ENCODE measurements at places on chromosomes 1 and 21.

- DNase-seq = no peak
Measured at GRCh38 chr1:6370006-6370405, 23.6 kb downstream of the ACOT7 start.

- DNase-seq = no peak
Measured at GRCh38 chr1:115299266-115299665, 38.8 kb downstream of the NGF start.

DNA sequence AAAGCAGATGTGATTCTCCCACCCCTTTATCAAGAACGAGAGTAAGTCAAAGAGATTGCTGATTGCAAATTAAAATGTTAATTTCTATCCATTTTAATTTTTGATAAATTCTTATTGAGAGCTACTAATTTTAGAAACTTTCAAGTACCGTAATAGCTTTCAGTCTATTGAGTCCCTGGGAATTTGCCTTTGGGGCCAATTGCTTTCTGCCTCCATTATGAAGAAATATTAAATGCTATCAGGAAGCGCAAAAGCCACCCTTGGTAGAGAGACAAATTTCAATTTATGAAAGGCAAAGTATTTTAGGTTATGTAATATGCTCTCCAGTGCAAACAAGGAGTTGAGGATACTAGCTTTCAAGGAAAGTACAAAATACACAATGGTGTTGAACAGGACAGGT lies 332.2 kb downstream of the RGS7 start:
- DNase-seq = no peak

DNA sequence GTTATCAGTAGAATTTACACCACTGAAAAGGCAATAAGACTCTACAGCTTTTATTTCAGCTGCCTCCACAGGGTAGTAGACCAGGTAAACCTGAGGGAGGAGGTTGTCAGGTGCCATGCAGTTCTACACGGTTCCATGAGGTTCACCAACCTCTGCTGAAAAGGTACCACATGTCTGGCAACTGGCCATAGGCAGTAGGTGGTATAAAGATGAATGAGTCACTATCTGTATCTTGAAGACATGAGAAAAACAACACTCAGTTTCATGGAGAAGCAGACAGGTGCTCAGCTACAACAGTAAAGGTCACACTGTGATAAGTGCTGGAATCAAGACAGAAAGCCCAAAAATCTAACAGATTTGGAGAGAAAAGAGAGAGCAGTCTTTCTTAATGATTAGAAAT lies 145.4 kb downstream of the PTGER3 start:
- DNase-seq = no peak

DNA sequence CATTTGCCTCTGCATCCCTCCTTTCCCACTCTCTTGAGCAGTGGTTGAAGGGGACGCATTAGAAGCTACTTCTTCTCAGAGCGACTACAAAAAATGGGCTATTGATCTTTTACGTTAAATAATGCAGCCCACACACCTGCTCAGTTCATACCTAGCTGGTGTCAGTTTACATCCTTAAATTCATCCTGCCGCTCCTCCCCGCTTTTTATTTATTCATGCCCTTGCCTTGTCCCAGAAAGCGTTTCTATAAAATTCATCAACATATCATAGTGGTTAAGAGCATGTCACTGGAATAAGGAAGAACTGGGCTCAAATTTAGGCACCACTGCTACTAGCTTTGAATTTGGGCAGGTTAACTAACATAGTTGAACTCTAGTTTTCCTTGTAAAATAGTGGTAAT lies 66.0 kb upstream of the TINAGL1 start:
- no peak for DNase-seq

DNA sequence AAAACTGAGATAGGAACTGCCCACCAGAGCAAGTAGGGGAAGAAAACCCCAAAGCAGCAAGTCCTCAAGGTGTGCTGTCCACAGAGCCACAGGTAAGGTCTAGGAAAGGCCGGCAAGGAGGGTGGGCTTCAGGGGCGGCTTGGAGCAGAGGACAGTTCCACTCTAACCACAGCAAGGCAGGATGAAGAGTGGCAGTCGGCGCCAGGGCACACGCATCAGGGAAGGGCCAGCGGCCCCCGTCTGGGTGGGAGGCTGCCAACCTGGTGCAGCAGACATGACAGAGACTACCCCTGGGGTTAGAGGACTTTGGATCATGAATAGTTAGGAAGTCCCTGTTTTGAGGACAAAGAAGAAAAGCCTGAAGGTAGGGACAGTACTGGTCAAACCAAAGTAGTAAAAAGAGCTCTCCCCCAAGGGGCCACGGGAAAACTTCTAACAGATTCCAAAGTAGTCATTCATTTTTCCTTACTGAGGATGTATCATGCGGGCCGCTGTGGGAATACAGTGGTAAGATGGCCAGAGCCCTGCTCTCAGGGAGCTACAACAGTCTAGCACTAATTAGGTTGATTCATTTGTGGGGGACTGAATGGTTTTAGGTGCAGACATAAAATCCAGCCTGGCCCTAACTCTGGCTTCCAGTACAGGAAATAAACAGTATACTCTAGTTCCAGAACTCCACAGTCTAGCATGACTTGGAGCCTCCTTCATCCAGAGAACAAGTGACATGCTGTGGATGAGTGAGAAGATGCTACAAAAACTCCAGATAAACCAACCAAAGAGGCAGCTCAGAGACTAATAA lies 3.5 kb upstream of the RAP1GAP start:
- no peak for DNase-seq

DNA sequence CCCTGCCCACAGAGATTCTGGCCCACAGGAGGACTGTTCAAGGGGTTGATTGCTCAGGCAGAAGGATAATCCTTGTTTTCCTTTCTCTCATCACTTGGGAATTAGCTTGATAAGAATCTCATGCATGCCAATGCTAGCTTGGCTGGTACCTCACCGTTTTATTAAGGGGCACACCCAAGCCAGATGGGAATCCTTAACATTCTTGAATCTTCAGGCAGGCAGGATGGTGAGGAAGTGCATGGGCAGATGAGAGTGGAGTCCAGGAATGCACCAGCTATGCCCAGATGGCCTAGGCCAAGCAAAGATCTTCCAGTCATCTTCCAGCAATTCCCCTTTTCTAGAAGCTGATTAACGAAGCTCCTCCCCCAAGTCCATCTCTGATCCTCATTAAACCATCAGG lies 4.1 kb upstream of the LCE7A start:
- DNase-seq = no peak

- DNase-seq = peak; percentile 53
Measured at GRCh38 chr1:59150577-59151386, 146.1 kb upstream of the FGGY start.

DNA sequence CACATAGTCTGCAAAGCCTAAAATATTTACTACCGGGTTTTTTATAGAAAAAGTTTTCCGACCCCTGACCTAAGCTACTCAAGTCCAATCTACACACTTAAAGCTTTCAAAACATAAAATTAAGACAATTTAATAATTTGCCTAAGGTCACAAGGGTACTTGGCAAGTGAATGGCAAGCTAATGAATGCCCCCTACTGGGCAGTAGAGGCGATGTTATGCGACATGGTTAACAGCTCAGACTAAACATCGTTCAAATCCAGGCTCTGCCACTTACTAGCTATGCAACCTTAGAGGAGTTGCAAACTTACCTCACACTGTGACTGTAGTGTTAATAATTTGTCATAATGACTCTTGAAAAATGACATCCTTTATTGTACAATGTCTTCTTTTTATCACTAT lies 317.2 kb upstream of the NFIA start:
- no peak for DNase-seq

DNA sequence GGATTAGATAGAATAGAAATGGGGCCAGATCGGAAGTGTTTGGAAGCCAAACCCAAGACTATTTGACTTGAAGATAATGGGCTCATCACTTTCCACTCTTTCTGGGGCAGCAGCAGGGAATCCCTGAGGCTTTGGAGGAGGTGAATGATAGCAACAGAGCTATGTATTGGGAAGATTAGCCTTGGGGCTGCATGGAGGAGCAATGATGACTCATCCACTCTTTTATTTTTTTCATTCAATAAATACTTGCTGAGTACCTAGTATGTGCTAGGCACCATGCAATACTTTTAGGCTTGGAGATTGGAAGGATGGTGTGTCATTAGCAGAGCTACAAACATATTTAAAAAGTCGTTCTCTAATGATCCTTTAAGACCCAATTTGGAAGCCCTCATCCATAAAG lies 166.9 kb upstream of the FOXD3 start:
- no peak for DNase-seq

DNA sequence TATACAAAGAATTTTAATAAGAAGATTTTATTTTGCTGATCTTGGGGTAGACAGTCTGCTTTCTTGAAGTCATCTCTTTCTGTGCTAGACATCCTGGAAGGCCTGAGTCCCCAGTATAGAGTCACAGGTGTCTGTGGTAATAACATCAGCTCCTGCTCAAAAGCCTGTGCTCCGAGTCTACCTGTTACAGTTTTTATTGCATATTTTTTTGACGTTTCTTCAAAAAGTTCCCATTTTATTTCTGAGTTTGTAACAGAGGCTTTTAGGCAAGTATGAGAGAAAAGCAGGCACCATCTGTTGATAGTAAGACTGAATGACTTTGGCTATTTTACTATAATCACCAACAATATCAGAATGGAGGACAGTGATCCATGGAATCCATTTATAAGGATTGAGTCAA lies 58.0 kb upstream of the WDR26 start:
- no peak for DNase-seq

DNA sequence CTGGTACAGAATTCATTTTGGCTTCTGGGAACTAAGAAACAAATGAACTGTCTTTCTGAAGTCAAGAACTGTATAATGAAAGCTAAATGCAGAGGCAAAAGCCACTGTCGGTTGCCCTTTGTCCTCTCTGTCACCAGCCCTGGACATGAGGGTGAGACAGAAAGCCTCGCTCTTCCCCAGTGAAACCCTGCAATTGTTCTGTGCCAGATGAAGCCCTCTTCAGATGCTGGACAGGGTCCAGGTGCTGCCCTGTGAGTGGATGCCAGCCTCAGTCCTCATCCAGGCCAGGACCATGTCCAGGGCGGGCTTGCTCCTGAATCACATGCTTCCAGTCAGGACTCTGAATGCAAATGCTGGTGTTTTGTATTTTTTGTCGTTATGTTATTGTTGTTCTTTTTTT lies 138.7 kb downstream of the RUNX1 start:
- DNase-seq = no peak

DNA sequence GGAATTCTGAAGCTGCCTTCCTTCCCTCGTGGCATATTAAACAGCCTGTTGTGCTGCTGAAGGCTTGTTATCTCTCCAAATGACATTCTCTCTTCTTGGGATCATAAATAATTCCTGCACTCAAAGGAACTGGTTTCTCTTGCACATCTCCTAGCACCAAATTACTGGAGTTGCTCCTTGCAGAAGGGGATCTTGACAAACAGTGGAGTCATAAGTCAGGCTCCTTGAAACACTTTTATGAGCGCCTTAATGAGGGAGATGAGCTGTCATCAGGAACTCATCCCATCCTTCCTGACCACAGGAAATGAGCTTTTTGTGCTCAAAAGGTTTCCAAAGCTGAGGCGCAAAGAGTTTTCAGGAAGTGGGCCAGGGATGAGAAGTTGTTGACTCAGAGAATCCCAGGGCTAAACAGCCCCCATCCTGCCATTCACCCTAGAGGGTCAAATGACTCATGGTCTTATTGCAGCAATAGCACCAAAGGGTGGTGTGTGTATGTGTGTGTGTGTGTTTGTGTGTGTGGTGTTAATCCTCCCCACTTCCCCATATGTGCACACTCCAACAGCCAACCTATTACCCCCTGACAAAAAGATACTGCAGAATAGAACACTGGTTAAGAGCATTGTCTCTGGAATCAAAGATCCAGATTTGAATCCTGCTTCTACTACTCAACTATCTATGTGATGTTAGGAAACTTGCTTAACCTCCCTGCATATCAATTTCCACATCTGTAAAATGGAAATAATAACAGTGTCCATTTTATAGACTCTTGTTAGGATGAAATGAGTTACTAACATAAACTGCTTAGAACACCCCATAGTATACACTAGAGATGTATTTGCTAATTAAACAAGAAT lies 2.8 kb upstream of the PHC2 start:
- peak; percentile 64 for DNase-seq

GRCh38 chr21:34796518-34797200 lies 127.9 kb downstream of the CLIC6 start:
- DNase-seq = no peak

DNA sequence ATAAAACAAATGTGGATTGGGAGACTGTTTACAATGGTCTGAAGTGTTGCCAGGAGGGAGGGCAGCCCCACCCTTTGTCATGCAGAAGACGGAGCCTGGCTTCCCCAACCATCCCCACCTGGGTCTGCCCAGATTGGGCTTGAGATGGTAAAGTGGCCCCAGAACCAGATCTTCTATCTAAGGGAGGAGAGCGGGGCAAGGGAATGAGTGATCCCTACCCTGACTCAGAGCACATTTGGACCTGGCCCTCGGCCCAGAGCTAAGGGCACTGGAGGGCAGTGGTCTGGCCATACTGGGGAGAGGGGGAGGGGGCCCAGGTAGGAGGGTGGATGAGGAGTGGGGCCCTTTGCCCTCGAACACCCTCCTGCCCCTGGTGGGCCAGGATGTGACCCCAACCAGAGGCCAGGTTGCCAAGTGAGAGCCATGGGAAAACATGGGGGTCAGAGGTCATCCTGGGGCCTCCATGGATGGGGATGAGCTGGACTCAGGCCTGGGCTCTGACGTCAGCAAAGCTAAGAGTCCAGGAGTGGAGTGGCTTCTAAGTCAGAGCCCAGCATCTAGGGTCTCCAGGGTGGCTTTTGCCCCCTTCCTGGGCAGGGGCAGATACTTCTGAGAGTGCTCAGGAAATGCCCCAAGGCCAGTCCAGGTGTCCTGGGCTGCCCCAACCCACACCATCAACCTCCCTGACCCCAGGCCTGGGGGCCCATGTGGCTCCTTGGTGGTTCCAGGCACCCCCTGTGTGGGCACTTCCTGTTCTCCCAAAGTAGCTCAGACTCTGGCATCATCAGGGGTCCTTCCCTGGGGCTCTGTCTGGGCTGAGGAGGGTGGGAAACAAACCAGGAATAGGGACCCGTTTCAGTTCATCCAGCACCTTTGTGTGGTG lies 1.6 kb upstream of the LEFTY1 start:
- DNase-seq = no peak

DNA sequence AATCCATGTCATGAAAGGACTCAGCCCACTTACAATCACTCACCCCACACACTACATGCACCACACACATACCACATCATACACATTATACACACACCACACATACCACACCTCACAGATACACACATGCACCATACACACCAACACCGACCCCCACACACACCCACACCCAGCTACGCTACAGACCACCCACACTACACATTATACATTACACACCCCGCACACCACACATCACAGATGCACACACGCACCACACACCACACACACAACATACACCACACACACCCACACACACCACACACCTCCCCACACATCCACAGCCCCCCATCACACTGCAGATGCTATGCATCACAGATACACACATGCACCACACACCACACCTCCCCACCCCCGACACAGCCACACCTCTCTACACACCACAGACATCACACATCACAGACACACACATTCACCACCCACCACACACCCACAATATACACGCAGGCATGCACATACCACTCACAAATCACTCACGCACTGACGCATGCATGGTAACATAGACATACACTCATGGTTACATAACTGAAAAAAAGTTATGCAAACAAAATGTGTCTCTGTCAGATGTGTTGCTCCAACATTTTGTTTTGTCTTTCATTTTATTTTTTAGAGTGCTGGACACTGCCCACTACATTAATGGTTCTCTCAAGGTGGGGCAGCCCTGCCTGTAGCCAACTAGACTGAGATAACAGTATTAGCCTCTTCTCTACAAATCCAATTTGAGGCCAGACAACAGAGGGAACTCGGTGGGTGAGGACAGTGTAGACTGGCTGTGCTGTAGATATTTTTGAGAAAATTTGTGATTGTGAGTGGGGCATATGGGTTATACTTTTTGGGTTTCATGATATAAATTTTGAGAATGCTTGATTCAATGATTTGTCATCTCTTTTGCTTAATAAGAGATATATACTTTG lies 15.2 kb upstream of the PGBD2 start:
- no peak for DNase-seq

All from Peyer's patch (tissue), 4 donors.